Astrocyte of the cerebellum (primary cell): ENCODE measurements at places on chromosomes 6 and 20.

DNA sequence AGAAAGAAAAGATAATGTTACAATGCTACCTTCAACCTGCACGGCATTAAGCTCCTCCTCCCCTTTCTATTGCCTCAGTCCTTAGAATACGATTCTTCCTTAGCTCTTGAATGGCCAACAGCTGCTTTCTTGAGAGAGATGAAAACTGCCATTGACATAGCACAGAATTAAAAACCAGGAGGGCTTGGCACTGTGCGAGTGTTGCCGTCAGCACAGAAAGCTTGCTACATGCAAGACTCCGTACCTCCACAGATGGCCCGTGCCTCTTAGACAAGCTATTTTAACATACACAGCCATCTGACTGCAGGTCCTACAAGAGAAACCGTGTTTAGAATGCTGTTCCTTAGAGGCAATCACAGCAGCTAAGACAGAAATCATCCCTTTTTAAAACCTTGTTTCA is 51.7 kb downstream of the ALDH5A1 start:
- DNase-seq = no peak

- no peak for DNase-seq
These were observed 313.4 kb downstream of the GJA1 start for GRCh38 chr6:121748850-121749249.

DNA sequence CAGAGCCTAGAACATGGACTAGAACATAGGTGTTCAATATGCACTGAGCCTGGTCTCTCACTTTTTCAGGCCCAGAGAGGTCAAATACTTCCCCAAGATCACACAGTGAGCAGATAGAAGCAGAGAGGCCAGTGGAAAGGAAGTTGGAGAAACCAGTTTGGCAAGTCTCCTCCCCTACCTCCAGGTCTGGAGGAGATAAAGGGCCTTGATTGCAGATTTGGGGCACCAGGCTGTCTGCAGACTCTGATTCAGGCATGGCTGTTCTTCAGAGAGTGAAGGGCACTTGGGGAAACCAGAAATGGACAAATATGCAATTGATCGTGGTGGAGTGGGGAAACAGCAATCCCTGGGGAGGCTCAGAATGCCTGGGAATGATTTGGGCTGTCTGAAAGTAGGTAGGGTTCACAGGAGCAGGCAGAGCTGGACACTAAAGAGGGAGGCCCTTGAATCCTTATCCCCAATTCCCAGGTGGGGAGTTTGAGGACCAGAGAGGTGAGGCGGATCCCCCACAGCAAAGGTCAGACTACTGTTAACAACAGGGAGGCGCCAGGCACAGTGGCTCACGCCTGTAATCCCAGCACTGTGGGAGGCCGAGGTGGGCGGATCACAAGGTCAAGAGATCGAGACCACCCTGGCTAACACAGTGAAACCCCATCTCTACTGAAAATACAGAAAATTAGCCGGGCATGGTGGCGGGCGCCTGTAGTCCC is 2.3 kb downstream of the PEDS1 start:
- DNase-seq = no peak

GRCh38 chr20:38842026-38842425 is 36.5 kb downstream of the PPP1R16B start:
- DNase-seq = no peak

DNA sequence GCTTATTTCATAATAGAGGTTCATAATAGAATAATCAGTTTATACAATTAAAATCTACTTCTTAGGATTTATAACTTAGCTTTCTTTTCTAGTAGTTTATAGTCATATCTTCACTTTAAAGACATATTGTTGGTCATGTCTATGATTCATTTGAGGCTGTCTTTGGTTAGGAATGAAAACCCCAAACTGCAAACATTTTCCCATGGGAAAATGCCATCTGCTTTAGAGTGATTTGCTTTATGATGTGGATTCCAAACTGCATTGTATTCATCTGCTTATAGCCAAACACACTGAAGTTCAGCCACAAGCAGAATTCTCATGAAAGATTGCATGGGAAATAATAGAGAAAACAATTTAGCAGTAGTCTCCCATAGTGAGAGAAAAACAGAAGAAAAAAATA is 128.0 kb downstream of the RFPL4B start:
- peak; percentile 22 for DNase-seq

- peak; percentile 80 for DNase-seq
These were observed at the start of gene SPEF1 for GRCh38 chr20:3781153-3781910. SPEF1 (minus strand) TSS chr20:3781448; CDS start chr20:3781287, 161 bp downstream.

GRCh38 chr6:6912817-6913744 is 194.7 kb upstream of the RREB1 start:
- DNase-seq = no peak

DNA sequence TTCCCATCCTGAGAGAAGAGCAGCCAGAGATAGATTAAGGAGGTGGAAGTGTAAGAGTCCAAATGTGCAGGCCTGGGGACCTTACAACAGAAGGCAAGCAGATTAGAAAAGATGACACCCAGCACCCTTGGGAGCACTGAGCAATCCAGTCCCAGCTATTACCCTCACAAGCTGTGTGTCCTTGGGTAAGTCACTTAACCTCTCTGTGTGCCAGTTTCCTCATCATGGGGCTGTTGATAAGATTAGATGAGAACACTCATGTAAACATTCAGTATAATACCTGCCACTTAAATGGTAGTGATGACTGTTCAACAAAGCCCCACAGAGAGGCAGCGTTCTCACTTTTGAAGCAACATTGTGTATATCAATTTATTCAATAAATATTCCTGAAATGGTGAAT is 114.8 kb upstream of the CST7 start:
- DNase-seq = no peak

GRCh38 chr20:49908258-49908565 is 7.1 kb downstream of the SPATA2 start:
- DNase-seq = no peak

DNA sequence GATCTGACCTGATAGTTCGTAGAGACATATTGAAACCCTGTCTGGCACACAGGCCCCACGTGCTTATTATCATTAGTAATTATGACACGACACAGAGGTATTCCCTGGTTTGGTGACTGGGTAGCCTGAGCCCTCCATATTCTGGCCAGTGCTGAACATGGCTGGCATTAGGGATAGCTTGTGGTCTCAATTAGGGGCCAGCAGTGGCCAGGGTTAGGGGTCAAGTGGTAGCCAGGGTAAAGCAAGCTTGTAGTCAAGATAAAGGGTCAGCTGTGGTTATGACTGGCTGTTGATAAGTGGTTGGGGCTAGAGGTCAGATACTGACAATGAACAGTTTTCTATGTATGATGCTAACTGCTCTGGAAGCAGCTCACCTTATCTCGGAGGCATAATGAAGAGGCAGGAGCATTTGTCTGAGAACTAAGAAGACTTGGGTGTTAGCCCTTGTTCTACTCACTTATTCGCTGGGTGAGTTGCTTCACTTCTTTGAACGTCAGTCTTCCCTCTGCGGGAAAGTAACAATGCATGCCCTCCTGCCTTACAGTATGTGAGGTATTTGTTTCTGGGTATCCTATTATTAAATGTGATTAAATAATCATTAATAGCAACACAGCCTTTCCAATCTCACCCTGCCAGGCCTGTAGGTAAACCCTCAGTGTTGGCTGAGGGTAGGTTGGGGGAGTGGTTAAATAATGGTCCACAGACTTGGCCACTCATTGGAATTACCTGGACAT is 66.7 kb downstream of the VEGFA start:
- no peak for DNase-seq

DNA sequence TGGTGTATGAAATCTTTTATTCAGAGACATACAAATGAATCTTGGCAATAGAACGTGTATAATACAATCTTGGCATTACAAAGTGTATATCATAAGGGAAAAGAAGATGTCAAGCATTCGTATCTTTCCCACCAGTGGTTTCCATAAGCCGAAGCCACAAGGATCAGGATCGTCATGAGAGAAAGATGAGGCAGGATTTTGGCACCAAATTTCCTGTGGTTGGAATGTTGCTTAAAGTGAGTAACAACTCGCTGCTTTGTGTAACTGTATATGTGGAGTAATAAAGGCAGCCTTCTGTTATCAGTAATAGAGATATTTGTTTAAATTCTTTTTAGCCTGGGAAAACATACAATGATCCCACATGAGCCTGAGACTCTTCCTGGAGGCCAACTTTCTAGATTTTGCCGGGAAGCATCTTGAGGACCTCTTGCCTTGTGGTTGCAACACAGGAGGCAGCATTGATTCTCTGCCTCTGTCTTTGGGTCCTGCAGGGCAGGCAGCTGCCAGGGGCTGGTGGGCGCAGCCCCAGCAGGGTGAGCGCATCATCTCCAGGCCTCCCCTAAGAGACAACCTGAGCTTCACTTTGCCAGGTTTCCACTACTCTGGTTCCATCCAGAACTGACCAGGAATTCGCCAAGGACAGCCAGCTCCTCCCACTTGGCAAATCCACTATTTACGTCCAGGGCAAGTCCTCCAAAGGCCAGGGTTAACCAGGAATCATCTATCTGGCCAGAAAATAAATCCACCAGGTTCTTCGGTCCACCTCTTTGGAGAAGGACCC is 230.9 kb upstream of the SULF2 start:
- DNase-seq = peak; percentile 68

- no peak for DNase-seq
These were observed 197.5 kb downstream of the FRK start for GRCh38 chr6:115863211-115863610.

DNA sequence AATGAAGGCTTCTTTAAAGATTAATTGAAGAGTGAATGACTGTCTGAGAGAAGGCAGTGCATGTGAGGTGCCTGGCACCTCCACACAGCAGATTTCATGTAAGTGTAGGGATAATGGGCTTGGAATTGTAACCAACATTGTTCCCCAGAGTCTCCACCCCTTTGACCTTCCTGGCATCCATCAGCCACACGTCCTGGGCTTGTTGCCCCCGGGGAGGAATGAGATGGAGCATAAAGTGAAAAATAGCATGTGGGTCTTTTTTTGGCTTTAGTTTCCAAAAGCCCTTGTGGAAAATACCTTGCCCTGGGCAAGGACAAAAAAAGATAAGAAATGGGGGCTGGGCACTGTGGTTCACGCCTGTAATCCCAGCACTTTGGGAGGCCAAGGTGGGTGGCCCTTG is 242.2 kb upstream of the ECI2 start:
- no peak for DNase-seq

DNA sequence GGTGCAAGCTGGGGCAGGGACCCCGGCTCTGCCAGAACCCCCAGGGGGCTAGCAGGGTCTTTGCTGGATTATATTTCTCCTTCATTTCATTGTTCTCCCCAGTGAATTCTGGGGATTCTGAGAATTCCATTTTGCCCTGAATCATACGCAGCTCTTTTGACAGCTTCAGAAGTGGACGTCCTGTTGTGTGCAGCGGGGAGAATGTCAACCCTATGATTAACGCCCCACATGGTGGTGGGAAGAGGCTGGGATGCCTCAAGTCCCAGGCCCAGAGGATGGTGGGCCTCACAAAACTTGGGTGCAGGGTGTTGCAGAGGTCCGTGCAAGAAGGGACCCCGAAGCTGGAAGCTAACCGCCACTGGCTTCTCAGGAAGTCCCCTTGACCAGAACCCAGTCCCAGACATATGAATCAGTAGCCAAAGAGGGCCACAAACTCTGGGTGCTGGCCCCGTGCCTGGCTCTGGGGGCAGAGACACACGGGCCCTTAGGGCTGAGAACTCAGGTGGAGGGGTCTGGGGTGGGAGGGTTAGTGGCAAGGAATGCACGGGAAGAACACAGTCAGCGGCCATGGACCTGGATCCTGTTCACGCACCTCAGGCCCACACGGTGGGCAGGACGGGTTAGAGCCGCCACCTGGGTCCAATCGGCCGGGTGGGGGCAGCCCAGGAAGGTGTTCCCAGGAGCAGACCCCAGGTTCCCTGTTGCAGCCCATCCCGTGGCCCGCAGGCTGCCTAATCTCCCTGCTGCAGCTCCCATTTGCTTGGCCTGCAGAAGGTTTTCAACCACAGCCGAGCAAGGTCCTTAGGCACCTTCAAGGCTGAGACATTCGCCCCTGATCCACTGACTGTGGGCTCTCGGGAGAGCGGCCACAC is 51.2 kb downstream of the YTHDF1 start:
- DNase-seq = no peak

GRCh38 chr6:158457131-158457530 is 102.8 kb upstream of the TMEM181 start:
- DNase-seq = no peak

DNA sequence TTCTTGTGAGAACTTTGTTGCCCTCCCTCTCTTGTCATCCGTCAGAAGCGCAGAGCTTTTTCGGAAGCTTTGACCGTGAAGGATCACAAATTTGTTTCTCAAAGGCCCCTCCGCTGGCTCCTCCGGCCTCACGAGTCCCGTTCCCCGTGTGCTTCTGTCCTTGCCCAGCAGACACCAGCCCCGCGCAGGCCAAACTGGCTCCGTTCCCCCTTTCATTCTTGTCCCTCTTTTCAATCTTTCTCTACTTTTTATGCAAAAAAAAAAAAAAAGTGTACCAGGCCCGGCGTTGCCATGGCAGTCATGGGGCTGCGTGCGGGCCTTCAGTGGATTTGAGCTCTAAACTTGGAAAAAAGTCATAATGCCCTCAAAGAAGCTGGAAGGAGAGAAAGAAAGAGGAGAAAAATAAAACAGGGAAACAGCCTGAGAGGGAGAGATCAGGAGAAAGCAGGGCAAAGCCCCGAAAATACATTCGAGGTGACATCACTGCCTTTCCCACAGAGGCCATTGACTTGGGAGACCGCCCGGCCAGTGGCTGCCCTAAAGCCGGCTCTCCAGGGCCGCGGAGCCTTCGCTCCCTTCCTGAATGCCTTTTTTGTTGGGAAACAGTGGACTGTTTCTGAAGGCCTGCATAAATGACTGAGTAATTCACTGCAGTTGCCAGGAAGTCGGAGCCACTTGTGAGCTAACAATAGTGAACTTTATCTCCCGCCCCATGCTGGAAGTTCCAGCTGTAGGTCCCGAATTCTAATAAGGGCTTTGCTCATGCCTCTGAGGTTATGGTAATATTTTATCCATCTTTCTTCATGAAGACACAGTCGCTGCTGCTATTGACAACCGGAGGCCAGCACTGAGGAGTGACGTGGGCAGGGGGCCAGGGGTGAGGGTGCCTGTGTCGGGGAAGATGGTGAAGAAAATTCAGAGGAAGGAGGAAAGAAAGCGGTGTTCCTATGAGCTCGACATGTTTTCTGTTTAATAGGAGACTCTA is 670.9 kb downstream of the QKI start:
- peak; percentile 91 for DNase-seq

- peak; percentile 8 for DNase-seq
These were observed 267.9 kb upstream of the PLN start for GRCh38 chr6:118280210-118280609.

DNA sequence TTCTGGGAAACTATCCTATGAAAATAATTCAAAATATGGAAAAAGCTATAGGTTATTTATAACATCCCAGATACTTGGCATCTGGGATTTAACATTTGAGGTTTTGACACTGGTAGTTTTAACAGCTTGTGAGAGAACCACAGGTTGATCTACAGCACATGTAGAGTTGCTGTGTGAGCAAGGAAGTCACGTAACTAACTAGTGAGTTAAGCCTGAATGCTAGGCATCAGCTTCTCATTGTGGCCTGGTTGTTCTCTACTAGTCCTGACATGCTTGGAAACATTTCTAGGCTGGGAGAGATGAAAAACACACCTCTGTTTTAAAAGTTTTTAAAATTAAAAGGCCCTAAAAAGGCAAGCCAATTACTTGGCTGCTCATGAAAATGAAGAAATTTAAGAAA is 28.2 kb downstream of the ESF1 start:
- DNase-seq = no peak
